ENCODE measurements at places on chromosomes 4 and X.

GRCh38 chrX:9188117-9188516 is 154.2 kb upstream of the FAM9B start:
- no peak for DNase-seq

DNA sequence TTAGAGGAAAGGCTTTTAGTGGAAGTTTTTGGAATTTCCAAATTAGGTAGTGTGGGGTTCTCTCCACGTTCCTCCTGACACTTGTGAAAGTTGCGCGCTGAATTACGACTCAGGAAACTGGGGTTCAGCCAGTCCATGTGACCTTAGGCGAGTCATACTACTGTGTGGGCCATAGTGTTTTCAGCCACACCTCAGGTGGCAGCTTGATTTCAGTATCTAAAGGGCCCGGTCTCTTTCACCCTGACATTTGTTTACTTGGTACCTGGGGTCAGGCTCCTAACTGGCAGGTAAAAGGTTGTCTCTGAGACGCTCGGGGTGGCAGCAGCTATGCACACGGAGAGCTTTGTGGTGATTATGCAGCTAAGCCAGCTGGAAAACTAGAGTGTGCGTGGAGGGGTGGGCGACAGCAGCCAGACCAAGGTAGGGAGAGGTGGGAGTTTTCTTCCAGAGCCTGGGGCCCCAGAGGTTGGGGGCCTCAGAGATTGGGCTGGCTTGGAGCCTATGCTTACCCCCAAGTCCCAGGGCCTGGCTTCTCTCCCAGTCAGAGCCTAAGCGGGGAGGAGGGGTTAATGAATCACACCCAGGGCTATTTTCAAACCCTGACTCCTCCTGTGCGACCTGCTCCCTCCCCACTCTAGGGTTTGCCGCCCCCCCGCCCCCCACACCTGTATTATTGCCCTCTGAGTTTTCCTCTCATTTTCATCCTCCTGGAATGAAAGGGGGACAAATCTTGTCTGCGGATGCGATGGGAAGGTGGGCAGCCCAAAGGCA is 47.2 kb downstream of the STARD8 start:
- no peak for DNase-seq

DNA sequence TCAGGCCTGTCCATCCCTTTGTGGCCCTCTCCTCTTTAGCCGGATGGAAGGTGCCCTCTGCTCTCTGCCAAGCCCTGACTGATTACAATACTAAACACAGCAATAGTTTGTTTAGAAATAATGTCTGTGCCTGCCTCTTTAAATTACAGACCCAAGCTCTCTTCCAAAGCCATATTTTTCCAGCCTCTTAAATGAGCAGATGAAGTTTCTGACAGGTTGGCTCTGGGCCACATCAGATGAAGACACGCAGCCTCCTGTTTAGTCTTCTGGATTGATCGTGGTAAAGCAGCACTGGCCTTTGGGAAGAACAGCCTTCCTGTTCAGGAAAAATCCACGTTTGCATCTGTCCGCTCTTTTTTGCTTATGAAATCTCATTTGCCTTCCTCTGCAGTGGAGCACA is 133.6 kb downstream of the CPE start:
- no peak for DNase-seq

DNA sequence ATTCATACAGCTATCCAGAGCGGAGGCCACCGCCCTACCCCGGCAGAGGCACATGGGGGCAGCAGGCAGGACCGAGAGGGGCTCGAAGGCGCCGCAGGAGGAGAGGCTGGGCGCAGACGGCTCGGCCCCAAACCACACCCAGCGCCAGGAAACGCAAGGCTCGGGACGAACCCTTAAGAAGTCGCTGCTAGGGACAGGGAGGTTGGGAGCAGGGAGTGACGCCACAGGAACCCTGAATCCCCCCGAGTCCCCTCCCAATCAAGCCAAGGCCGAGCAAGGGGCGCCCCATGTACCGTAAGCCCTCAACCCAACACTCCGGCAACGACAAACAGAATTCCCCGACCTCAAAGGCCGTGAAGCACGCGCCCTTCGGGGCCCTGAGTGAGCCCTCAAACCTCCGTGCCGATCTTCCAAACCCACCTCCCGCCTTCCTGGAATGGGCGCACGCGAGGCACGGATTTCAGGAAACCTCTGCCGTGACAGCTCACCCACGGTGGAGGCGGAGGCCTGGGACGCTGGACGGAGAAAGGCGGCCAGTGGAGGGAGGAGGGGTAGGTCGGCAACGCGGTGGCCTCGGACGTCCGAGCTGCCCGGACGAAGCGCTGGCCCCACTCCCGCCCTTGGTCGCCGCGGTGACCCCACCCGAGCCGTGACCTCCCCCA is 1.8 kb downstream of the ZFYVE28 start:
- no peak for DNase-seq

GRCh38 chr4:151105454-151106032 is 6.1 kb downstream of the RPS3A start:
- no peak for DNase-seq

DNA sequence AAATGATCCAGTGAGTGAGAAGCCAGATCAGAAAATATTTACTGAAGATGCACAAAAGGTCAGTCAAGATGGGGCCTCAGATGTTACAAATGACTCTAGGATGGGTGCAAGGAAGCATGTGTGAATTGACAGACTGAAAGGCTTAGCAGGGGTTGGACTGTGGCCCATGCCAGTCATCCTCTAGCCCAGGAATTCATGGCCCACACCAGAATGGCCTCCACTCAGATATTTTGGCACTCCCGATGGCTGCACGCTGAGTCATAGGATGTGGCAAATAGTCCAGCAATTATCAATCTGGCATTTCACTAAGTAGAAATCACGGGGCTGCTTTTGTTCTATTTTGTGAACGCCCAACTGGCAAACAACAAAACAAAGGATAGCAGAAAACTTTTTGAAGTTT is 406.5 kb downstream of the IQCM start:
- DNase-seq, result peak; percentile 61

GRCh38 chr4:156198511-156198910 is 244.8 kb upstream of the CTSO start:
- DNase-seq, result no peak

DNA sequence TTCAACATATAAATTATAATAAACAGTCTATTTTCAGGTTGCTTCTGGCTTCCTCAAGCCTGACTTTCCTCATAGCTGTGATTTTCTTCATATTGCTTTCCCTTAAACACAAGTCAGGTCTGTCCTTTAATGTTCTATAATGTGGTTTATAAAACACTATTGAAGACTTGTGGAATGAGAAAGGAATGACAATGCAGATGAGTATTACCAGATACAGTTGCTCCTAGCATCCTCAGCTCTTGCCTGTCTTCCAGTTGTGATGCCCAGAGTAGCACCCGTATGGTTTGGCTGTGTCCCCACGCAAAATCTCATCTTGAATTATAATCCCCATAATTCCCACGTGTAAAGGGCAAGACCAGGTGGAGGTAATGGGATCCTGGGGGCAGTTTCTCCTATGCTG is 265.7 kb upstream of the BOD1L1 start:
- no peak for DNase-seq

GRCh38 chrX:68177542-68177941 is 255.8 kb downstream of the OPHN1 start:
- DNase-seq, result no peak

DNA sequence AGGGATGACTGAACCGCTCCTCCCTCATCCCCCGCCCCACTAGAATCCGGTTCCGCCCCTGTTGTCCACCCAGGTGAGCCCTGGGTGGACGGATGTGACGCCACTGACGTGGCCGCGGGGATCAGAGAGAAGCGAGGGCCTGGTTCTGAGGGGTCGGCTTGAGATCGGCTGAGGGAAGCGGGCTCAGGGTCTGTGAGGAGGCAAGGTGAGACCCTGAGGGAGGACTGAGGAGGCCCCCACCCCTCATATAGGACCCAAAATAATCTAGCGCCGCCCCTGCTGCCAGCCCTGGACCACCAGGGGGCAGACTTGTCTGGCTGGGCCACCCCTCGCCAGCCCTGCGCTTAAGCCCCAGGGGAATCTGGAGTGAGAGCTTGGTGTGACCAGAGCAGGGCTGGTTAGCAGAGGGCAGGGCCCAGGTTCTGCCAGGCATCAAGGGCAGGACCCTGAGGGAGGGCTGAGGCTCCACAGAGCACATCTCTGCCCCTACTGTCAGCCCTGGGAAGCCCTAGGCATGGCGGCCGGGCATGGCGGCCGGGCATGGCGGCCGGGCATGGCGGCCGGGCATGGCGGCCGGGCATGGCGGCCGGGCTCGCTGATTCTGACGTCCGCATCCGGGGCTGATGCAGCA is at the start of gene MAGEA8:
TSS of gene MAGEA8 (plus strand) at position 103 of the 631 bp plus-strand sequence. CDS start 3,090 bp downstream, outside the sequence.
- DNase-seq, result no peak

DNA sequence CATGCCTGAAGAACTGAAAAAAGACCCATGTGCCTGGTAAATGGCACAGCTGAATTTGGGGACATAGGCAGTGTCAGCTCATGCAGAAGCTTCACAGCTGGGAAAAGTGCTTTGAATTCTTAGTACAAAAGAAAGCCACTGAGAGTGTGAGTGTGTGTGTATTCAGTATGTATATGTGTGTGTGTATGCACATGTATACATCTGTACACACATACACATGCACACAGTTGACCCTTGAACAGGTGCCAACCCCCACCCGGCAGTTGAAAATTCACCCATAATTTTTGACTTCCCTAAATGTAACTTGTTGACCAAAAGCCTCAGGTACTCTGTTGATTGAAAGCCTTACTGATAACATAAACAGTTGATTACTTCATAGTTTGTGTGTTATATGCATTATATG is 49.5 kb upstream of the ENPP6 start:
- DNase-seq, result no peak

GRCh38 chr4:176708771-176709311 is 83.9 kb downstream of the VEGFC start:
- DNase-seq, result no peak

- DNase-seq, result no peak
These were observed 1.7 kb upstream of the AKAP4 start for GRCh38 chrX:50202539-50202938.

DNA sequence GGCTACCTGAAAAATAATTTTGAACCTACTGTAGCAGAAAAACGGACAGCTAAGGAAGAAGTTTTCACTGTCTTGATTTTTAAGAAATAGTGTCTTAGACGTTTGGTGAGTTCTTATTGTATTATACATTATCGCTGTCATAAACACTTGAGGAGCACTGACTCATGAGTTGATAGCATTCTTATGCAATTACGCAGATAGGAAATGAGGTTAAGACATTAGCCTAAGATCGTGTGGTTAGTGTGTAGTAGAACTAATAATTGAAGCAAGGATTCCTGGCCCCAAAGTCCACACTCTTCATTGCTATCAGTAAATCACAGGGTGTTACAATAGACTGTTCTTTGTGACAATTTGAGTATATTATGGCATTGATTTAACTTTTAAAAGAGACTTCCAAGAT is 238.1 kb downstream of the ARAP2 start:
- DNase-seq, result no peak

DNA sequence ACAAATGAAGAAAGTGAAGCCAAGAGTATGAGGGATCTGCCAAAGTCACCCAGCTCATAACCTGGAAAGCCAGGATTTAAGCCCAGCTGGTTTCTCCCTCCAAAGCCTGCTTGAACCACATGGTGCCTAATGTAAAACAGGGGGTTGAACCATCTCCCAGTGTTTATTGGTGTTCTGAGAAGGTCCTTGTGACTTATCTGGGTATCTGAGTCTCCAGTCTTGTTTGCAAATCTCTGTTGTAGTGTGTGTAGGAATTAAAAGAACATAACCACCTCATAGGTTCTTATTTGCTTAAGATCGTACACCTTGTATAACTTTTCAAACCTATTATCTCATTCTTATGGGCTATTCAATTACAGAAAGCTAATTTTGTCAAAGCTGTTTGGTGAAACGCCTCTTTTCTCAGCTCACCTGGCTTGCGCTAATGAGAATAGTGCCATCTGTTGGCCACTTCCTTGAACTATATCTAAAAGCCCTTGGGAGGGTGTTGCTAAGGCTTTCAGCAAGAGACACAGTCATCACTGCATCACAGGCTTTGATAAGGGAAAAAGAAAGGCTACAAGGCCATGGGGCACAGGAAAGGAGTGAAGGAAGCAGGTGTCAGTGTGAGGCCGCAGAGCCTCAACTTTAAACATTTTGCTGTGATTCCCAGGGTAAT is 34.0 kb downstream of the ETDB start:
- DNase-seq, result no peak

DNA sequence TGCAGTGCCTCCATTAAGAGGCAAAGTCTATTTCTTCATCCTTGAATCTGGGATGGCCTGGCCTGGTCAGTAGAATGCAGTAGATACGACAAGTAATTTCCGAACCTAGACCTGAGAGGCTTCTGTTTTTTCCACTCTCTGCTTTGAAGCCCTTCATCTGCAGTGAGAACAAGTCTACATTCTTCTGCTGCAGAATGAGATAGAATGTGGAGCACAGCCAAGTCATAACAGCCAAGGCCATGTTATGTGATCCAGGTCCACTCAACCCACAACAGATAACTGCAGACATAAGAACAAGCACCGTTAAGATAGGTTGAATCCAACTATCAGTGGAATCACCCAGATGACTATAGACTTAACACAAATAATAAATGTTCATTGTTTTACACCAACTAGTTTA is 1297.7 kb downstream of the C4orf33 start:
- DNase-seq, result no peak

GRCh38 chrX:110436523-110436922 is 77.9 kb downstream of the RTL9 start:
- no peak for DNase-seq

- no peak for DNase-seq
These were observed 76.5 kb upstream of the TSPAN7 start for GRCh38 chrX:38484607-38485498.

DNA sequence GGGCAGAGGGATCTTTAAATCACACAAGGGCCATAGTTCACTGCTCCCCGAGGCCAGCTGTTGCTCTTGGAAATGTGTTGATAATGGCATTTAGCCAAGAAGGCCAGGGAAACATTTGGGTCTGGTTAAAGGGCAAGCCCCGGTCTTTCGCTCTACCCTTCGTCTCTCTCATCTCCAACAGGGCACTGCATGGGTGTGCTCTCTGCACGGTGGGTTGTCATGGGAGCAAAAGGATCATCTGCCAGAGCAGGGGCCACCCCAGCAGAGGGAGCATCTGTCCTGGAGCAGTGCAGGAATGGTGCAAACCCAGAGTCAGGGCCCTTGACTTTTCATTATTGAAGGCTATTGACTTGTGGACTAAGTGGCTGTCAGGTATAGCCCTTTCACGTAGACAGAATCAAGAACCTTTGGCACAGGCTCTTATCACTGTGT is 22.7 kb upstream of the PGRMC2 start:
- DNase-seq, result no peak

GRCh38 chr4:1514612-1515011 is 108.4 kb upstream of the NKX1-1 start:
- DNase-seq, result no peak

DNA sequence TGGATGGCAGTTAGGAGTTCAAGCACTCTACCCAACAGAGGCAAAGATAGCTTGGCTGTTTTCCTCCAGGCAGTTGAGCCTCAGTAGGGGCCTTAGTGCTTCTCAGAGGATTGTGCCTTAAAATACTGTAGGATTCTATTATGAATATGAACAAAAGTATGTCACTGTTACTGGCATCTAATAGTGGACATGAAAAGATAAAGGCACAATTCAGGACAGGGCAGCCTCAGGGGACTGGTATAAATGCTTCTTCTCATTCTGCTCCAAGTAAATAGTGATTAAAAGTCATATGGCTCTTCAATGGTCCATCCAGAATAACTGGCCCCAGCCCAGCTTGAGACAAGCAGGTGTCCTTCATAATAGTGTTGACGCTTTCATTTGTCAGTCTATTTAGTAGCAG is 17.7 kb downstream of the COL4A6 start:
- no peak for DNase-seq

- DNase-seq, result no peak
These were observed 184.3 kb downstream of the NAA11 start for GRCh38 chr4:79141530-79141929.

Data from tibial artery (tissue), 4 donors.